ENCODE measurements at places on chromosomes 7 and 10. TPM values are rescaled to one million over a fixed set of nuclear protein-coding genes. Genes with fewer than 3 reads are reported as not detected.

The DNMBP gene
- 39.3 TPM for total RNA-seq

The UBTD1 gene
- 55.6 TPM for total RNA-seq

The HOXA3 gene
- total RNA-seq = 30.2 TPM

The ASZ1 gene
- total RNA-seq = not detected

The KAZALD1 gene
- 21.2 TPM for total RNA-seq

DNA sequence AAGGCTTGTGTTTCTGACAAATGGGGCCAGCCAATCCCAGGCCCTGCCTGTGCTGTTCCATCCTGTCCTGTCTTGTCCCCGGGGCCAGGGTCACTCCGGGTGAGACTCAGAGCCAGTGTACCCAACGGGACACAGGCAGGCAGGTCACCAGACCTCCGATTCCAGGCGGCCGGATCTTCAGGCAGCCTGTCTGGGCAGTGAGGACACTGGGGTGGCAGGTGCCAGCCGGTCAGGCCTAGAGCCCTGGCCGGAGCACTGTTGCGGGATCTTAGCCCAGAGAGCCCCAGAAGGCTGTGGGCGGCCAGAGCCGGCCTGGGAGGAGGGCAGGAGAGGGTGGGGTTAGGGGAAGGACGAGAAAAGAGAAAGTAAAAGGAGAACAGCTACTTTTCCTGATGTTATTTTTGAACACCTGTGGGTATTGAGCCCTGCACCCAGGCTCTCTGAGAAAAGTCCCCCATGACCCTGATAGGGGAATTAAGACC is 134.3 kb upstream of the TNRC18 start:
- no peak for DNase-seq

DNA sequence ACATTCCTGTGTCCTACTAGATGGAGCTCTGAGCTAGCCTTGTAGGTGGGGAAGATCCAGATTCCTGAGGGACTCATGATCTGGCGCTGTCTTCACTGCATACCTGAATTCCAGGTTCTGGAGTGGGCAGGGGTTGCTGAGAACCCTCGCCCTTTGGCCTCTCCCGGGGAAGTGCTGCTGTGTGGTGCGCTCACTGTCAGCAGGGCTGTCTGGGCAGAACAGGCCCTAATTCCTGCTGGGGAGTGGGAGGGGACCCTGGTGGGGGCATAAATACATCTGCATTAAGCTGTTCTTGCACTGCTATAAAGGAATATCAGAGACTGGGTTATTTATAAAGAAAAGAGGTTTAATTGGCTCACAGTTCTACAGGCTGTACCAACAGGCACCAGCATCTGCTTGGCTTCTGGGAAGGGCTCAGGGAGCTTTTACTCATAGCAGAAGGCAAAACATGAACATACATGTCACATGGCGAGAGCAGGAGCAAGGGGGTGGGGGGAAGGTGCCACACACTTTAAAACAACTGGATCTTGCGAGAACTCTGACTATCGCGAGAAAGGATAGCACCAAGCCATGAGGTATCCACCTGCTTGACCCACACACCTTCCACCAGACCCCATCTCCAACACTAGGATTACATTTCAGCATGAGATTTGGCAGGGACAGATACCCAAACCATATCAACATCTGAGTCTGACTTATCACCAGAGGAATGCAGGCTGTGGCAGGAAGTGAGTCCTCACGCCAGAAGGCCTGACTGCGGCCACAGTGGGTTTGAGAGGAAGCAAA is 115.0 kb downstream of the ADCY1 start:
- no peak for DNase-seq

DNA sequence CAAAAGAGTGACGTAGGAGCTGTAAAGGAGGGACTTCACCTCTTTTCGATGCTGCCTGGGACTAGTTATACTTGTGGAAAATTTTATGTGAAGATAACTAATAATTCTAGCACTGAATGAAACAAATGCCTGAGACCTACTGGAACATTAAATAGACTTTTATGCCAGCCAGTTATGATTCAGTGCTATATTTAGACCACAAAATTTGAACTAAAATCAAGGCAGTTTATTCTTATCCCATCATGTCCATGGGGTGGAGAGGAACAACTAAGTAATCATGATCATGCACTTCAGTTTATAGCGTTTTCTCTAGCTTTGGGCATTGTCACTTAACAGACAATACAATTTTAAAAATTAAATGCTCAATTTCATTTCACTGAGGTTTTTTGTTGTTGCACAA is 76.7 kb downstream of the ZEB1 start:
- no peak for DNase-seq
